ENCODE measurements at places on chromosomes 7 and 10.

GRCh38 chr7:12814828-12815227 lies 127.4 kb downstream of the ARL4A start:
- no peak for DNase-seq

DNA sequence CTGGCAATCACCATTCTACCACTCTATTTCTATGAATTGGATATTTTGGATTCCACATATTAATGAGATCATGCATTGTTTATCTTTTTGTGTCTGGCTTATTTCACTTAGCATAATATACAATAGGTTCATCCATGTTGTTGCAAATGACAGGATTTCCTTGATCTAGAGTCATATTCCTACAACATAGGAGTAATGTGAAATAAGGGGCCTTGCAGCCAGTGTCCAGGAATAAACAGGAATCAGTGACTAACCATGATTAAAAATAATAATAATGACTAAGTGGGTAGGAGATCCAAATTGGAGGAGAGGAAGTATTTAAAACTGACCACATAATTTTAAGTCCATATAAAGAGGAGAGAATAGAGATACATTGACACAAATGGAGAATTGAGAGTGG lies 49.9 kb downstream of the SCIN start:
- DNase-seq: no peak

- DNase-seq: no peak
Measured at GRCh38 chr7:2493205-2494164, 17.3 kb upstream of the GRIFIN start.

GRCh38 chr10:59967079-59967478 lies 60.7 kb upstream of the CCDC6 start:
- DNase-seq: no peak

Data from CD14-positive monocyte (primary cell).